ENCODE measurements at places on chromosomes 7 and 10. TPM values are rescaled to one million over a fixed set of nuclear protein-coding genes. Genes with fewer than 3 reads are reported as not detected.

C10orf105 gene
- total RNA-seq: 0.17 TPM

OGDH gene
- total RNA-seq: 99.6 TPM

TUBAL3 gene
- not detected for total RNA-seq

IQCE gene
- 10.0 TPM for total RNA-seq

C1QL3 gene
- total RNA-seq: not detected

ATP6V0A4 gene
- not detected for total RNA-seq

ATRNL1 gene
- total RNA-seq: not detected

GRID2IP gene
- total RNA-seq: 0.53 TPM

HTRA1 gene
- not detected for total RNA-seq

WAPL gene
- 52.9 TPM for total RNA-seq

VPS26A gene
- 49.7 TPM for total RNA-seq

ASB13 gene
- 10.8 TPM for total RNA-seq

DNA sequence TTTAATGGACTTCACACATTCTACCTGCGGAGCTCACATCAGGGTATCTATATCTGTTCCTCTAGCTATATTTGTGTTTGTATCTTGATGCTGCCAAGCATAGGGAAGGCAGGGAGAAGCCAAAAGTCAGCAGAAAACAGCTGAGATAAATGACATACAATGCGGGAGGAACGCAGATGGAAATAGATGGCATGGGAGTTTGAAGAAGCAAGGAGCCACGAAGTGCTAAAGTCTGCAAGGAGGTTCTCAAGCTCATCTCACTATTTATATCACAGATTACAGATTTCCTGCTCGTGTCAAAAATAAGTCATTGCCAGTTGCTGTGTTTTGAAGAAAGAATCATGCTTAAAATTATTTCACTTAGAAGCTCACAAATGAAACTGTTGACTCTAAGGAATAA lies 180.5 kb downstream of the DPP6 start:
- no peak for DNase-seq

GRCh38 chr7:69564454-69565417 lies 33.5 kb upstream of the AUTS2 start:
- no peak for DNase-seq

DNA sequence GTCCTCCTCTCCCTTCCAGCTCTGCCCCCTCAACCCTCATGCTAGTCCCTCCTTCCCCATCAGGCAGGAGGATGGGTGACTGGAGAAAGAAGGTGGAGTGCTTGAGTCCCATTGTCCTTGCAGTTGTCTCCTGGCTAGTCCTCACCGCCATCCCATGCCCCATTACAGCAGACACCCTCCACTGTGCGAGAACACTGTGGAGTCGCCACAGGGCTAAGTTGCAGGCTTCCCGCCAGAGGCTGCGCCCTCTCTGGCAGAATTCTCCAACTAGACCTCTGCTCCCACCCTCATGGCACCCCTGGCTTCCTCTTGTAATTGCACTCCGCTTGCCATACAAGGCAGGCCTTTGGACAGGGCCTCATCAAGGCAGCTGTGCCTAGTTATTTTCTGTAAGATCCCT lies 3.1 kb downstream of the GIMAP2 start:
- no peak for DNase-seq

- DNase-seq: no peak
Observed at GRCh38 chr7:29405891-29406290, 157.7 kb upstream of the PRR15 start.

DNA sequence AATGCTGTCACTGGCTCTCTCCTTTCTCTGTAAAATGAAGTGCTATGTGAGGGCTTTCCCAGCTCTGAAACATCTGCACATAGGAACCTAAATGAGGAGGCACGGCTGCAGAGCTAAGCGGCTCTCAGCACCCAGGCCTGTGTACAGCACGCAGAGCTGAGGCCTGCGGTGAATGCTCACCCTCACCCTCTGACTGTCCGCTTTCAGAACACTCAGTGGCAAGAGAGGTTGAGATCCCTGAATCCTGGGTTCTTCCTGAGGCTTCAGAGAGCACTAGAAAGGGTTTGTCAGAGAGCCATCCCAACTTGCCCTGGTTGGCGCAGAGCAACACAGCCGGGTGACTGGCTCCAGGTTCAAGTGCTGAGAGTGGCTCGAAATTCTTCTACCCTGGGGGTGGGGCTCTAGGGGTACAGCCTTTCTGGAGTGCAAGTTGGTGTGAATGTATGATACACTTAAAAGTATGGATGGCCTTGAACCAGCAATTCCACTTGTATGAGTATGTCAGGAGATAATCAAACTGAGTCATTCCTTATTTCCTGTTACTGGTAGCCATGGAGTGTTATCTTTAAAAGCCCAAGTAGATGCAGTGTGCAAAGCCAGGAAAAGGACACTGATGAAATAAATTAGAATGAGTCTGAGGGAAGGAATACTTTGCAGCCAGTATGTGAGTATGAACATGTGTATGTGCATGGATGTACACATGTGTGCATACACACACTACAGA lies 1.7 kb upstream of the CCDC201 start:
- no peak for DNase-seq

DNA sequence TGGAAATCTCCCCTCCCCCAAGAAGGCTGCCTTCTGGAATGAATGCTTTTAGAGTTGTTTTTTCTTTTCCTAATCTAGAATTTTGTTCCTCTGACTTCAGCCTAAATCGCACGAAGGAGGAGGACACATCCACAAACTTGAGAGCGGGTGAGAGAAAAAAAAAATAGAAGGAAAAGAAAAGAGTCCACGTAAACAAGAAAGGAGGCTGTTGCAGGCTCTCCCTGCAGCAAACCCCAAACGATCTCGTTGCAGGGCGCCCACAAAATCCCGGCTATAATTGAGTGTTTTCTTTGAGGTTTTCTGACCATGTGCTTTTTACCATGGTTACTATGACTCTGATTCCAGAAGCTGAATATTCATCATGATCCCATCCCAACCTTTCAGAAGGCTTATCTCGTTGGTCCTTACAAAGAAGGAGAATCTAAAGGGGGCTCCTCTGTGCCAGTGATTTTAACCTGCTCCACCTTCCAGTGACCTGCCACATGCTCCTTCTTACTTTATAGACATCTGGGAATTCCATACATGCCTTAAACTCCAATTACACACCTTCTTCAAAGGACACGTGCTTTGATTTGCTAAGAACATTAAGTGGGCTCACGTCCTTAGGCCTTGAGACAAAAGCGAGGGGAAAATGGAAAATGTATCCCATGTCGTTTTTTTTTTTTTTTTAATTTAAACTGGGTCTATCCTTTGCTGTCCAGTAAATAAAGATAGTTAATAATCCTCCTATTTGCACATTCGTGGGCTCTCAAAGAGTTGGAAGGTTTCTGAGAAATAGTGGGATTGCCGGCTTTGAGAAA lies 5.8 kb downstream of the TWIST1 start:
- no peak for DNase-seq

DNA sequence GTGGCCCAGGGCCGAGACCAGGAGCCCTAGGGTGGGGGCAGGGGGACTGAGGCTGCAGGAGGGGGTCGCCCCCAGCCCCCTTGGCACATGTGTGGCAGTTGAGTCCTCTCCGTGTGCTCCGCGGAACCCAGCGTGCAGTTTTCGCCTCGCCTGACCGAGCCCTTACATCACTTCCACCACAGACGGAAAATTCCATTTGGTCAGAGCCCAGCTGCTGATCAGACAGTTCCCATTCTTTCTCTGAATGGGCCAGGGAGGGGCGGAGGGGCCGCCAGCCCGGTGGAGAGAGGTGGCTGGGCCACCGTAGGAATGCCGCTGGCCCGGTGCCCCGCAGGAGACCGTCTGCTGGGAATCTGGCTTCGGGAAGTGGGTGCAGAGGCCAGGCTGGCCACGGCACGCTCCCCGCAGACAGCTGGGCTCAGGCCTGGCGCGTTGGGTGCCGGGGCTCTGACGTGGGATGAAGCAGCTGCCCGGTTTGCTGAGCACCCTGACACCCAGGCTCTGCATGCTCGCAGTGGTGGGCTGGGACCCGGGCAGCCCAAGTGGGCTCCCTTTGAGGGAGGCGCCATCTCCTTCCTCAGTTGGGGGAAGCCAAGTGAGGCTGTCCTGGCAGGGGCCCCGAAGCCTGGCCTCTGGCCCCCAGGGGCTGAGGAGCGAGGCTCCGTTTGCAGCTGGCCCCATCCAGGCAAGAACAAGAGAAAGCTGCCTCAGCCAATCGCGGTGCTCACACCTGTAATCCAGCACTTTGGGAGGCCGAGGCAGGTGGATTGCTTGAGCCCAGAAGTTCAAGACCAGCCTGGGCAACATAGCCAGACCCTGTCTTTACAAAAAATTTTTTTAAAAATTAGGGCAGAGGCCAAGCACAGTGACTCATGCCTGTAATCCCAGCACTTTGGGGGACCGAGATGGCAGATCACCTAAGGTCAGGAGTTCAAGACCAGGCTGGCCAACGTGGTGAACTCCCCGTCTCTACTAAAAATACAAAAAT lies 9.9 kb downstream of the TTYH3 start:
- DNase-seq: no peak

GRCh38 chr7:21914671-21915070 lies 31.0 kb downstream of the CDCA7L start:
- DNase-seq: no peak

- no peak for DNase-seq
Observed at GRCh38 chr7:24863626-24864025, 106.4 kb upstream of the GSDME start.

DNA sequence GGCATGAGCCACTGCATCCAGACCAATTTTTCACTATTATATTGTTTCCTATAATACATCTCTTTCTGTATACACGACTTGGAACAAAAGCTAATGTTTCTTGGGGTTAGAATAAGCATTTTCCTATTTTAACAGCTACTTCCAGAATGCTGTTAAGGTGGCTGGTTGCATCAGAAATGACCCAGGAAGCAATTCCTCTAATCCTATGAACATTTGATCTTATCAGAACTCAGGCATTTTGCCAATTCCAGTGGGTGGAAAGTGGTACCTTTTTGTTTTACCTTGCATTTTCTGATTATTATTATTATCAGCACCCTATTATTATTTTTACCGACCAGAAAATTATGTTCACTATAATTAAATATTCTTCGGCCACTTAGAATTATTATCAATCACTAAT lies 73.3 kb downstream of the NDUFB2 start:
- DNase-seq: no peak

DNA sequence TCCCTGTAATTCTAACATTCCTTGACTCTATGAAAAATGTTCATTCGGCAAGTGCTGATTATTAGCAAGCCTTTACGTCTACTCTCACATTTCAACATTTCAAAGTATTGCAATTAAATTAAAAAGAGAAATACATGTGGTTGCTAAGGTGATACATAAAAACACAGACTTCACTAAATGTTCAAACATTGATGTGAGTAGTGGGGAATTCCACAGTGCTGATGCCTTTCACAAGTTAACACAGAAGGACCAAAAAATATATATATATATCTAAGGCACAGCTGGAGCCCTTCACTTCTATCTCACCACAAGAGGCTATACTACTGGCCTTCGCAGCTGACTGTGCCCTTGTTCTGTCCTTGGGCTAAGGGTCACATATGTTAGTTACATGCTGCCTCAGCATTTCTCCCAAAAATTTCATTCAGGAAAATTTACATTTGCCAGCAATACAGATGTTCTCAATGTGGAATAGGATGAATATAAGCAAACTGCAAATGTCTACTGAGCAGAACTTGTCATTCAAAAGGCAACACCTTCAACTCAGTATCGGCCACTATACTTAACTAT lies 13.9 kb downstream of the CTTNBP2 start:
- DNase-seq: no peak

GRCh38 chr10:101814466-101815071 lies 3.7 kb downstream of the OGA start:
- DNase-seq: no peak

GRCh38 chr7:3179456-3179855 lies 121.6 kb upstream of the SDK1 start:
- no peak for DNase-seq

GRCh38 chr7:131969560-131969959 lies 413.1 kb upstream of the PODXL start:
- no peak for DNase-seq

DNA sequence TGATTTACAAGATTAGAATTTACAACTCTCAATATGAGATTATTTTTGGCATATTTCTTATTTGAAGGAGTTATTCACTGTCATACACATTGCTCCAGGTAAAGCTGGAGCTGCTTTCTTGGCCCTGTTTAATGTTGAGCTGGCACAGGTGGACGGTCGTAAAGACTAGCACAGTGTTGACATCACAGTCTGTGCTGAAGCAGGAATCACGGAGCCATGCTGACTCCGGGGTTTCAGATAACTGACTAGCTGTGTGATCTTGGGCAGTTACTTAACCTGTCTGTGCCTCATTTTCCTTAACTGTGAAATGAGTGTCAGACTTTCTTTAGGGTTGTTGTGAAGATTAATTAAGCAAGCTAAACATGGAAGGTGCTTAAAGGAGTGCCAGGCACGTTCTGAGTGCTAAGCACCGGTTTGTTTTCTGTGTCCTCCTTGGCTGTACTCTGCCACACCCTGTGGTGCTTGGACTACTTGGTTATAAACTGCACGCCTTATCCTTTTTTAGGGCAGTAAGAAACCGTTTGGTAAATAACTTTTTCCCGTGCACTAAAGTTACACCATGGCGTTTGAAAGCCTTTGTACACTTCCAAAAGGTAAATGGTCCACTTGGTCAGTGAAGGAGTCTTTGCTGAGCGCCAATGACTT lies 47.7 kb downstream of the DYNC2I1 start:
- DNase-seq: no peak

DNA sequence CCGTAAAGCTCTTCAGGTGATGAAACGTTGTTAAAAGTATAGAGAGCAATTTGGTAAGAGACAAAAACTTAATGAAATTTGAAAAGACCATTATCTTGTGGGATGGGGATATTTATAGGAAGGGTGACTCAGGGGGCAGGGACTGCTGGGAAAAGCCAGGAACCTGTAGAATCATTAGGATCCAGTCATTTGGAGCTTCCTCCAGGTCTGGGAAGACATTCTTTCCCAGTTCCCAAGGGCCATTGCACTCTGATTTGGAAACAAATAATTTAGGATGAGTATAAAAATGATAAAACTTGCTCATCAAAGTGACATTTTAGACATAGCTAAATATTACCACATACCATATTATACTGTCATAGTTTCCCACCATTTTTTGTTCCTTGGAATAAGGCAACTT lies 143.9 kb downstream of the PFKFB3 start:
- DNase-seq: no peak

- DNase-seq: no peak
Observed at GRCh38 chr7:120991161-120991560, 2.6 kb downstream of the CPED1 start.

- no peak for DNase-seq
Observed at GRCh38 chr7:20534543-20534942, 80.9 kb upstream of the ABCB5 start.

GRCh38 chr7:139808427-139808826 lies 20.6 kb upstream of the TBXAS1 start:
- no peak for DNase-seq

GRCh38 chr7:66033471-66034385 lies 41.9 kb upstream of the ASL start:
- DNase-seq: no peak
